Cardiac fibroblast (primary cell): ENCODE measurements at places on chromosomes 5 and 9.

GRCh38 chr5:6188344-6188743 is 190.0 kb downstream of the MED10 start:
- no peak for DNase-seq

DNA sequence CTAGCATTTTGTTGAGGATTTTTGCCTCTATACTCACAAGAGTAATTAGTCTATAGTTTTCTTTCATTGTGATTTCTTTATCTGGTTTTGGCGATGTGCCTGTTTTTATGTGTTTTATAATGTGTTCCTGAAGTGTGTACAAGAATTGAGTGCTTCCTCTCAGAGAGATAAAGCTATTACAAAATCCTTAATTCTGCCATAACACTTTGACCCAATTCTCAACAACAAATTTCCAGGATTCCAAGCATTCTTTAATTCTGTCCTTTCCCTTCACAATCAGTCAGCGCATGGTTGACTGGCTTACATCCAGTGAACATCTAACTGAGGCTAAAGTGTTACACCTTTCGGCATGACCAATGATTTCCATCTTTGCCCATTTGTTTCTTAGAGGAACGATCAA is 282.9 kb upstream of the MVB12B start:
- DNase-seq = peak; percentile 9

DNA sequence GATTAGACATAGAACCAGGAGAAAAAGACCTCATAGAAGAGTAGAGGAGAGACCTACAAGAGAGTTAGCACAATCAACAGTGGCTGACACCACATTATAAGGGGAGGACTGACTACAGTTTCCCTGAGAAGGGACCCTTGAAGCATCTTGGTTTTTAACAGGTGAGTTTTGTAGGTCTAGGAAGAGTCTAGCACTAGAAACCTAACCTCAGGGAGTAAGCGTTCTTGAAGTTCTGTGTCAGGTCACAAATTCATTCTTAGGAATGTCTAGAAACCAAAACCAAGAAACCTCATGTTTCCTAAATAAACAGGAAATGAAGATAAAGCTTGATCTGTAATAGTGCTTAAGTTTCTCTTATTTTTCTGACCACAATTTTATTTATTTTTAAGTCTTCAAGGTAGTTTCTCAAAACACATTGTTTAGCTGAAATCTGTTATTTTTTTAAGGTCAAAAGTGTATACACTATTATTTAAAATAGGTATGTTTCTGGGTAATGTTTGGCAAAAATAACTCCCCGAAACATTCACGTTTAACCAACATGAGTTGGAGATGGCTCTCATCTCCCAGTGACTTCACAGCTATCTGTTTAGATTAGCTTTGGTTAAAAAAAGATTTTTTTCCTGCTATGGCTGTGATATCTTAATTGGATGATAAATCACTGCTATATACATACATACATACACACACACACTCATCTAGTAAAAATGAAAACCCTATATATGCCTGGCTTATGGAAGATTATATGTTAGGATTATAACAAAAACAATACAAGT is 37.1 kb downstream of the MAP3K1 start:
- DNase-seq = peak; percentile 61

- DNase-seq = no peak
Observed at GRCh38 chr5:16750445-16750844, 133.6 kb upstream of the RETREG1 start.

GRCh38 chr9:83537331-83538171 is 650 bp downstream of the FRMD3 start:
- peak; percentile 21 for DNase-seq
